ENCODE measurements at places on chromosomes 2 and 18. TPM values are rescaled to one million over a fixed set of nuclear protein-coding genes. Genes with fewer than 3 reads are reported as not detected.

NDUFB3 gene
- total RNA-seq, result 50.3 TPM

SLC40A1 gene
- total RNA-seq, result 44.4 TPM

ODC1 gene
- 234 TPM for total RNA-seq

MBD1 gene
- total RNA-seq, result 65.4 TPM

IL36G gene
- not detected for total RNA-seq

AFF3 gene
- total RNA-seq, result under 0.01 TPM

SNED1 gene
- total RNA-seq, result 59.8 TPM

ACADL gene
- not detected for total RNA-seq

TTC21B gene
- 28.4 TPM for total RNA-seq

RBM44 gene
- total RNA-seq, result 0.67 TPM

LIMS4 gene
- 111 TPM for total RNA-seq

SLC8A1 gene
- 2.3 TPM for total RNA-seq

SOWAHC gene
- total RNA-seq, result 6.2 TPM

PSME4 gene
- 90.5 TPM for total RNA-seq

C2orf80 gene
- total RNA-seq, result not detected

ASIC4 gene
- not detected for total RNA-seq

ECEL1 gene
- not detected for total RNA-seq

MPP4 gene
- 17.1 TPM for total RNA-seq

STPG4 gene
- 0.29 TPM for total RNA-seq

CNTNAP5 gene
- total RNA-seq, result not detected

SKA1 gene
- 6.9 TPM for total RNA-seq

MAP4K4 gene
- 330 TPM for total RNA-seq

OSR1 gene
- total RNA-seq, result not detected

EMILIN2 gene
- 4.6 TPM for total RNA-seq

NPC1 gene
- 29.7 TPM for total RNA-seq

CHRNG gene
- total RNA-seq, result not detected

ABCA12 gene
- total RNA-seq, result 0.10 TPM

FRZB gene
- under 0.01 TPM for total RNA-seq

CENPA gene
- 5.2 TPM for total RNA-seq

GAREM1 gene
- 0.65 TPM for total RNA-seq

SF3B1 gene
- 209 TPM for total RNA-seq

ABCG8 gene
- total RNA-seq, result not detected

CRYGD gene
- not detected for total RNA-seq

SERPINB3 gene
- not detected for total RNA-seq

Measured in vein endothelial cell (primary cell).